ENCODE measurements at places on chromosomes 6 and 20. TPM values are rescaled to one million over a fixed set of nuclear protein-coding genes. Genes with fewer than 3 reads are reported as not detected.

GRCh38 chr20:32626859-32627636 is 41.9 kb upstream of the NOL4L start:
- no peak overlapping the region for H3K4me3 ChIP-seq
- no peaks in the 10 kb centered on the region for H3K27me3 ChIP-seq
- peaks cover 9% of the 10 kb centered on the region for H3K4me1 ChIP-seq

GRCh38 chr6:48713612-48714011 is 602.6 kb upstream of the PTCHD4 start:
- H3K36me3 ChIP-seq, result no peaks in the 10 kb centered on the region
- H3K4me3 ChIP-seq, result no peak overlapping the region
- H3K4me1 ChIP-seq, result no peaks in the 10 kb centered on the region
- H3K27ac ChIP-seq, result no peak overlapping the region

The PKIB gene
- 0.83 TPM for total RNA-seq

- peaks cover 52% of the 10 kb centered on the region for H3K36me3 ChIP-seq
- no peaks in the 10 kb centered on the region for H3K4me1 ChIP-seq
- no peak overlapping the region for H3K4me3 ChIP-seq
- H3K27ac ChIP-seq, result no peak overlapping the region
Measured at GRCh38 chr6:89690944-89691324, 52.4 kb upstream of the LYRM2 start.

DNA sequence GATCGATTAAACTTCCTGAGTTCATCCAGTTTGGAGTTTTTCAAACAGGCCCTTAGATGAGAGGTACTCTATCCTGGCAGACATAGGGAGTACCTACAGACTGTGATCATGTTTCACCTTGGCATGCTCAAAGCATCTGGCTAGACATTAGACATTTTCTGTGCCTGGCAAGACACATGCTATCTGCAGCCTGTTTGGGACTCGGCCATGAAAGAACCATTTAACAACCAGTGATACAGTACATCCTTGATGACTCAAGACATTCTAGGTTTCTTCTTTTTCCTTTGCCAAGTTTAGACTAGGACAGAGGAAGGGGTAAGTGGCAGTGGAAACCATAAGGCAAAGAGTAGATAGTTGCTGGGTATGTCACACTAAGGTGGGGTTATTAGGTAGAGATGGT is 15.4 kb upstream of the PAQR8 start:
- H3K27me3 ChIP-seq, result no peaks in the 10 kb centered on the region
- H3K4me3 ChIP-seq, result no peak overlapping the region
- DNase-seq, result no peak
- no peak overlapping the region for H3K27ac ChIP-seq
- no peaks in the 10 kb centered on the region for H3K4me1 ChIP-seq

The KCNK16 gene
- total RNA-seq, result 0.88 TPM

GRCh38 chr6:11810039-11810541 is 31.5 kb upstream of the ADTRP start:
- peak overlapping the region; percentile 73 for H3K27ac ChIP-seq
- H3K4me3 ChIP-seq, result no peak overlapping the region
- no peaks in the 10 kb centered on the region for H3K36me3 ChIP-seq
- no peaks in the 10 kb centered on the region for H3K27me3 ChIP-seq

DNA sequence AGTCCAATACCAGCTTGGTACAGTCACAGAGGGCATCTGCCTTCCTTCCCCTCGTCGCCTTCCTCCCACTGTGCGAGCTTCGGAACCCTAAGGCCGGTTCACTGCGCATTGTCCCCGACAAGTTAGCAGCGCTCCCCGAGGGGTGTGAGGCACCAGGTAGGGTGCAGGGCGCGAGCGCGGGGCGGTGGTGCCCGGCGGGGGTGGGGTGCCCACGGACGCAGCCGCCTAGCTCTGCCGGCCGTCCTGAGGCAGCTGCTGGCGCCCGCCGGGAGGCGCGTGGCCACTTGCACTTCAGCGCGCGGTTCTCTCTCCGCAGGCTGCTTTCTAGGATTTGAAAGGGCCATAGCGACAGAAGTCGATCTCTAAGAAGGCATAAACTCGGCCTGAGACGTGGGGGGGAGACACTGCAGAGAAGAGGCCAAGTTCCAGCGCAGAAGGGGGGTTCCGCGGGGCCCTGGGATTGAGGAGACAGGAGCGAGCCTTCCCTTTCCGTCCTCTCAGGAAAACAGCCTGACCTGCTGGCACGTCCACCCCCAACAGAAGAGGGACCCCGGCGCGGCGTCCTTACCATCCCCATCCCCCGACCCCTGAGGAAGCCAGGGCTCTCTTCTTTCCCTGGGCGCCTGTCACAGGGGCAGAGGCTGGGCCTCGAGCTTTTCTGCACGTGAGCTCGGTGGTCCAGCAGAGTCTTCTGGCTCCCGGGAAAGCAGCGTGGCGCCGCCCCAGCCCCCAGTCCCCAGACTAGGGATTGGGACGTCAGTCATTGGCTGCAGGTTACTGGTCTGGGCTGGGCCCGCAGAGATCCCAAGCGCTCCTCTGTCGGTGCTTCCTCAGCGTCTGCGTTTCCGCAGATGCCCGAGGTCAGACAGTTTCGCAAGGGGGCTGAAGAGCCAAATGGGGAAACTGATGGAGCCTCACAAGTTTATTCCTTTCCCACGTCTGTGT is 15.6 kb upstream of the PRDM13 start:
- DNase-seq, result no peak
- H3K36me3 ChIP-seq, result no peaks in the 10 kb centered on the region
- no peak overlapping the region for H3K4me3 ChIP-seq
- H3K27ac ChIP-seq, result no peak overlapping the region
- H3K4me1 ChIP-seq, result peaks cover 7% of the 10 kb centered on the region

DNA sequence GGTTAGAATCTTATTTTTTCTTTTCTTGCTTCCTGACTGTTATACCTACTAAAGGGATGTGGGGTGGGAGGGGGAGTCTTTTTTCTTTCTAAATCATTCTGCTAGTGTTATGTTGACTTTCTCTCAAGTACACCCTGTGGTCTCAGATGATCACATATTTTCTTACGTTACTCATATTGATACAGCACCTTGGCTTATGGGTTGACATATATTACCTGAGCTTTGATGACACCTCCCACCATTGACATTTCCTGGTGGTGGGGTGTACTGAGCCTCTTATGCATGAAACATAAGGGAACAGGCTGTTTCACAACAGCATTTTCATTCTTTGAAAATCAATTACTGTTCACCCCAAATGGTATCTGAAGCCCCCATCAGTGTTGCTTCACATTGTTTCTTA is 169.8 kb downstream of the MMS22L start:
- no peaks in the 10 kb centered on the region for H3K4me1 ChIP-seq
- no peak for DNase-seq
- H3K36me3 ChIP-seq, result no peaks in the 10 kb centered on the region

GRCh38 chr20:16703570-16703969 is 26.3 kb upstream of the SNRPB2 start:
- H3K4me1 ChIP-seq, result no peaks in the 10 kb centered on the region
- no peak for DNase-seq
- no peak overlapping the region for H3K4me3 ChIP-seq
- H3K36me3 ChIP-seq, result no peaks in the 10 kb centered on the region
- H3K27me3 ChIP-seq, result no peaks in the 10 kb centered on the region
- no peak overlapping the region for H3K27ac ChIP-seq

GRCh38 chr6:16236631-16237199 is 1.7 kb upstream of the GMPR start:
- no peaks in the 10 kb centered on the region for H3K27me3 ChIP-seq
- no peaks in the 10 kb centered on the region for H3K36me3 ChIP-seq
- no peak overlapping the region for H3K4me3 ChIP-seq
- H3K27ac ChIP-seq, result peak overlapping the region; percentile 68

DNA sequence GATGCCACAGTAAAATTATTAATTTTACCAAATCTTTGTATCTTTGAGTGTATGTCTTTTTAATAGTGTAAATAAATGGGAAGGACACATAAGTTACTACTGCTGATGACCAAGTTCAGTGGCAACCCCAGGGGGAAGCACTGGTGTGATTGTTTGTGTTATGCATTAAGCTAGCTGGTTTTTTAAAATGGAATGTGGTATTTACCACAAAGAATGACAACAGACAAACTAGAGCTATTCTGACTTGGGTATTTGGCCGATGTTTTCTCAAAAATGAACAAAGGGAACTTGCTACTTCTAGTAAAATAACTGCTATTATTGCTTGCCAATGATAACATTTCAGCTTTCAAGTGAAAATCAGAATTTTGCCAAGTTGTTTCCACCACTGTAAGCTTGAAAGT is 2.9 kb downstream of the FNDC1 start:
- no peak overlapping the region for H3K27ac ChIP-seq
- H3K36me3 ChIP-seq, result no peaks in the 10 kb centered on the region
- H3K4me1 ChIP-seq, result peaks cover 31% of the 10 kb centered on the region
- H3K27me3 ChIP-seq, result no peaks in the 10 kb centered on the region
- no peak for DNase-seq

DNA sequence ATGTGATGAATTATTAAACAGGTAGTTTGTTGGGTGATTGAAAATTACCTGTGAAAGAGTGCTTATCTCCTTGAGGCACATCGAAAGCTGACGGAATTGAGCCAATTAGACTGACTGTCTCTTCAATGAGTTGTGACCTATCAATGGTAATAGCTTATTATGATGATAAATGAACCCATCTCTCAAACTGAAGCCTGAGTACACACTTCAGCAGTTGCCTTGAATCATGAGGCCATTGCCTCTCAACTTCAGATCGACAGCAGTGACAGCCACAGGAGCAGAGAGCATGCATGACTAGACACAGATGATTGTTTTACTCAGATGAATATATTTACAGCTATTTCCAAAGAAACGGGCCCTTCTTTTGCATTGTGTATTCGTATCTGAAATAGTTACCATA is 323.9 kb downstream of the LAMA2 start:
- H3K27ac ChIP-seq, result no peak overlapping the region
- H3K27me3 ChIP-seq, result no peaks in the 10 kb centered on the region
- H3K36me3 ChIP-seq, result no peaks in the 10 kb centered on the region
- H3K4me1 ChIP-seq, result no peaks in the 10 kb centered on the region
- no peak overlapping the region for H3K4me3 ChIP-seq

- no peaks in the 10 kb centered on the region for H3K27me3 ChIP-seq
- no peaks in the 10 kb centered on the region for H3K4me1 ChIP-seq
- H3K27ac ChIP-seq, result no peak overlapping the region
- DNase-seq, result no peak
Measured at GRCh38 chr20:62716198-62716940, 7.7 kb downstream of the NTSR1 start.

The CALHM6 gene
- 2.9 TPM for total RNA-seq

- DNase-seq, result no peak
- no peak overlapping the region for H3K27ac ChIP-seq
- no peaks in the 10 kb centered on the region for H3K36me3 ChIP-seq
- peaks cover 13% of the 10 kb centered on the region for H3K4me1 ChIP-seq
- H3K27me3 ChIP-seq, result no peaks in the 10 kb centered on the region
Measured at GRCh38 chr6:44855562-44856411, 468.3 kb downstream of the CDC5L start.

The TSPO2 gene
- total RNA-seq, result not detected

DNA sequence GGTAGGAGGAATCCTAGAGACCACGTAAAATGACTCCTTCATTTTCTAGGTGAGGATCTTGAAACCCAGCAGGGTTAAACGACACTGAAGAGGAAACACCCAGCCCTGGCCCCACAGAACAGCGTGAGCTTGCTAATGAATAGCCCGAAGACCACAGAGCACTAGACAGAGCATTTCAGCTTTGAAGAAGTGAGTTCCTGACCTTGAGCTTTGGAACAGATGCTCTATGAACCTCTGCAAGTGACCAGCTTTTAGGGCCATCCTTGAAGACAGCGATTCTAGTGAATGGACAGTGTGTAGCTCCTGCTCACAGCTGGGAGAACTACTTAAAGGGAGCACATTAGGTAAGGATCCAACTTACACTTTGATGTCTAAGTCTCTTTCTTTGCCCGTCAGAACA is 74.0 kb upstream of the FRMD1 start:
- no peak for DNase-seq
- no peak overlapping the region for H3K4me3 ChIP-seq
- H3K4me1 ChIP-seq, result peaks cover 3% of the 10 kb centered on the region
- no peaks in the 10 kb centered on the region for H3K27me3 ChIP-seq
- no peak overlapping the region for H3K27ac ChIP-seq

- DNase-seq, result no peak
- no peak overlapping the region for H3K4me3 ChIP-seq
Measured at GRCh38 chr6:136007345-136007744, 155.8 kb downstream of the PDE7B start.

The NHLRC1 gene
- total RNA-seq, result 2.7 TPM

GRCh38 chr6:43575105-43575771 is 600 bp downstream of the XPO5 start:
- peak overlapping the region; percentile 76 for H3K4me3 ChIP-seq
- no peak overlapping the region for H3K27ac ChIP-seq
- peaks cover 43% of the 10 kb centered on the region for H3K4me1 ChIP-seq
- no peaks in the 10 kb centered on the region for H3K36me3 ChIP-seq
- DNase-seq, result peak; percentile 27

DNA sequence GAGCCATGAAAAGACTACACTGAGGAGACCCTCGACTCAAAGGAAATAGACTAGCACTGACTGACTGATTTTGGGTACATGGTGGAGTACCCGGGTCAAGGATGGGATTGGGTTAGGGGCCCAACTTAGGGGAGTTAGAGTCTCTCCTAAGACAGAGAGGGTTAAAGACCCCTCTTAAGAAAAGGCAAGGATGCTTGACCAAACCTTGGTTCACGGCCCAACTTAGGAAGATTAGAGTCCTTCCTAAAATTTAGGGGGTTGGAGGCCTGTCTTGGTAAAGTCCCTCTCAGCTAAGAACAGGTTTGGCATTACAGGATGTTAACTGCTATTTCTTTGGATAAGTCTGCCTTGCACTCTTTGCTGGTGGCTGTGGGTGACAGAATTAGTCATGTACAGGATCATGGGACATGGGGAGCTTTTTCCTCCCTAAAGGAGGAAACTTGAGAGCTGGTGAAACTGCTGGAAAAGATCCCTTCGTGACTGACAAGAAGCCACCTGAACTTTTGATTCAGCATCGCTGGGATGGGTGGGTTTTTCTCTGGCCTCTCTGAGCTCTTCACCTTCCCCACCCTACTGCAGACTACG is 12.3 kb upstream of the SLC22A16 start:
- H3K36me3 ChIP-seq, result no peaks in the 10 kb centered on the region
- no peaks in the 10 kb centered on the region for H3K27me3 ChIP-seq
- DNase-seq, result no peak
- H3K27ac ChIP-seq, result no peak overlapping the region

GRCh38 chr20:53162251-53162835 is 190.2 kb downstream of the TSHZ2 start:
- peak; percentile 52 for DNase-seq
- no peaks in the 10 kb centered on the region for H3K36me3 ChIP-seq
- peak overlapping the region; percentile 28 for H3K27ac ChIP-seq

DNA sequence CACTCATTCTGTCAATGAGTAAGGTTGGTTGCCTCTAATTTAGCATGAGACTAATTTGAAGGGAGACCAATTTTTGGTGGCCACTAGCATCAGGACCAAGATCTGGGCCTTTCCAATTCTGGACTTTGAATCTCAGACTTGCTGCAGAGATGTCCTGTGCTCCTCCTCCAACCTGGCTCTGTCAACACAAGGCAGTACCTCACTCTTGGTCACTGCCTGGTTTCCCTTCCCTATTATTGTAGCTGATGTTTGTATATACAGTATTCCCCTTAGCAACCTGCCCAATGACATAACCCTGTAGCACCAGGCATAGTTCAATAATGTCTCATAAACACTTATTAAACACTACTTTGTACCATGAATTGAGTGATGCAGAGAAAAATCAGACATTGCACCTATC is 50.4 kb downstream of the UNC5CL start:
- no peaks in the 10 kb centered on the region for H3K27me3 ChIP-seq
- H3K27ac ChIP-seq, result no peak overlapping the region
- H3K4me1 ChIP-seq, result no peaks in the 10 kb centered on the region
- DNase-seq, result no peak
- no peak overlapping the region for H3K4me3 ChIP-seq
- no peaks in the 10 kb centered on the region for H3K36me3 ChIP-seq

Data from thyroid gland (tissue), 4 donors.